ENCODE measurements at places on chromosomes 12 and 14.

- DNase-seq = no peak
Observed at GRCh38 chr14:73800970-73801515, 50.6 kb upstream of the PTGR2 start.

- peak; percentile 15 for DNase-seq
Observed at GRCh38 chr12:110647631-110648040, 33.7 kb downstream of the TCTN1 start.

GRCh38 chr14:22084393-22085281, 411.0 kb upstream of the OR4E1 start:
- DNase-seq = peak; percentile 56

GRCh38 chr14:103033681-103034096, 23.7 kb downstream of the CDC42BPB start:
- DNase-seq = no peak

- no peak for DNase-seq
Observed at GRCh38 chr14:55356913-55357312, 54.7 kb downstream of the ATG14 start.

DNA sequence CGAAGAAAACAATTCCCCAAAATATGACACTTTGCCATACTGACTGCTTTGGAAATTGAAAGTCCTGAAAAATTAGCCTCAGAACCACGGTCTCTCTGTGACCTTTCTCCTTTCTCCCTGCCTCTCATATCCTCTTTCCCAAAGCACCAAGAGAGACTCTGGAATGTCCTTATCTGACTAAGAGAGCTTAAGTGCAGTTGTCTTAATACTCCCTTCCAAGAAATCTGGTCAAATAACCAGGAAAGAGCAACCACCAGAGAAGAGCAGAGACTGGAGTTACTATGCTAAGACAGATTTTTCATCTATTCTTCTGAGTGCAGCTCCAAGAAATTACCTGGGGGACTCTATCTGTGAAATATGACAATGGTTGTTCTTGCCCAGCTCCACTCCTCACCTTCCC, 10.5 kb upstream of the BTG1 start:
- no peak for DNase-seq

DNA sequence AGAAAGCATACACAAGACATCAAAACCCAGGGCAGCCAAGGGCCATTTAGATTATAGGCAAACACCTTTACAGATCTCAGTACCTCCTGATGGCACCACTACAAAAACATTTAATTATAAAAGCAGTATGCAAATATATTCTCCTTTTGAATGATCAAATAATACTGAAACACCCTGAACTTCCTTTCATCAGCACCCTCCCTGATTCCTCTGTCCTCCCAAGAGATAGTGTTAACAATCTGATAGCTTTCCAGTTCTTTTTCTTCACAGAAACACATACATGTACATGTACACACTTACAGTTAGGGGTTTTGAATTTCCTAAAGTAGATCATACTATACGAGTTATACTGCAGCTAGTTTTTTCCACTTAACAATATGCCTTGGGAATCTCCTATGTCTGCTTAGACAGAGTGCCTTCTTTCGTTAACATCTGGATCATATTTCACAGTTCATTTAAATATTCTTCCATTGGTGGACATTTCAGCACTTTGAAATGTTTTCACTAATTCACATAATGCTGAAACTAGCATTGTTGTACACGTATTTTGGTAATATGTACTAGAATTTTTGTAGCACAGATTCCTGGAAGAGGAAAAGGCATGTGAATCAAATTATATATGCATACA, 35.2 kb downstream of the TDG start:
- DNase-seq = no peak

- DNase-seq = no peak
Observed at GRCh38 chr12:115521771-115522409, 755.6 kb downstream of the MED13L start.

DNA sequence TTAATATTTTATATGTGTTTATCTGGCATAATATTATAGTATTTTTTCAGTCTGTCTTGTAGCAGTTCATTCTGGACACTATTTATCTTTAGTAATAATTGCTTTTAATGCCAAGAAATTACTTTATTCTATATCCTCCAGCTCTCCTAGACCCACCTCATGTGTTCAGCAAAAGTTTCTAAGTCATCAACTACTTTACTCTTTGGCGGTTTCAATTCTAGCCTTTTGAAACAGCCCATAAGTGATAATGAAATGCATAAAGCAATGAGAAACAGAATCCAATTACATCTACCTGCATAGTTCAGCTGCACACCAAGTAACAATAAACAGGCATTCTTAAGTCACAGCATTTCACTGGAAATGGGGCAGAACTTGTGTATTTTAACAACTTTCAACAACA, 225.5 kb downstream of the SLC25A21 start:
- no peak for DNase-seq

DNA sequence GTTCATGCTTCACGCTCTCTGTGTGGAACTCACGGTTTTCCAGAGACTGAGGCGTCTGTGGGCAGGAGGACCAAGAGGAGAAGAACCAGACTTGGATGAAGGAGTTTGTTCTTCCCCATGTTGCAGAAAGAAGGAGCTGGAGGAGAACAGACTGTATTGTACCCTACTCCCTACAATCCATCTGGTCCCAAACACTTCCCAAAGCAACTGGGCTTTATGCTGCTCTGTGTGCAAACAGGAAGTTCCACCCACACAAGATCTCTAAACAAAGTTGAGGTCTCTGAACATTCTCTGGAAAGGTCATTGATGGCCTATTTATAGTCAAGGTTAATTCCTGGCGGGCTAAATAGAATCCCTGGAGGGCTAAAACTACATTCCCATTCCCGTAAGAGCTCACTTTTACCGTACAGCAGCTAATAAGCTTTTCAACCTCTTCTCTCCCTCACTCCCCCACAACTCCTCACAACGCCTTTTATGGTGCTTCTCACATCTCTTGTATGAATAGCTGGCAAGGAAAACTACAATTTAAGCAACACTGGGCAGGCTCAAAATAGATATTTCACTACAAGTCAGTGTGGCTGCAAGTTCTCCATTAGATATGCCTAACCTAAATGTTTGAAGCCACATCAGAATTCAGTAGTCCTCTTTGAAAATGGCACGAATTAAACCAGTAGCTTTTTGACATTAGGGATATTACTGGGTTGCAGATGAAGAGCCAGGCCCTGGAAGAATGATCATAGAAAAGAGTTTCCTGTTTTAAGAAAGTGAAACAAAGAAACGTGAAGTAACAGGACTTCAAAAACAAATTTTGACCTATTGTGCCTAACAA, at the start of gene A2M:
Gene A2M (minus strand): TSS at position 189 of the 829 bp plus-strand sequence. CDS start 70 bp downstream, at position 119.
- no peak for DNase-seq

GRCh38 chr12:55737581-55738122, 5.3 kb upstream of the GDF11 start:
- DNase-seq = no peak

- no peak for DNase-seq
Observed at GRCh38 chr14:47674543-47675465, 601 bp downstream of the MDGA2 start.

DNA sequence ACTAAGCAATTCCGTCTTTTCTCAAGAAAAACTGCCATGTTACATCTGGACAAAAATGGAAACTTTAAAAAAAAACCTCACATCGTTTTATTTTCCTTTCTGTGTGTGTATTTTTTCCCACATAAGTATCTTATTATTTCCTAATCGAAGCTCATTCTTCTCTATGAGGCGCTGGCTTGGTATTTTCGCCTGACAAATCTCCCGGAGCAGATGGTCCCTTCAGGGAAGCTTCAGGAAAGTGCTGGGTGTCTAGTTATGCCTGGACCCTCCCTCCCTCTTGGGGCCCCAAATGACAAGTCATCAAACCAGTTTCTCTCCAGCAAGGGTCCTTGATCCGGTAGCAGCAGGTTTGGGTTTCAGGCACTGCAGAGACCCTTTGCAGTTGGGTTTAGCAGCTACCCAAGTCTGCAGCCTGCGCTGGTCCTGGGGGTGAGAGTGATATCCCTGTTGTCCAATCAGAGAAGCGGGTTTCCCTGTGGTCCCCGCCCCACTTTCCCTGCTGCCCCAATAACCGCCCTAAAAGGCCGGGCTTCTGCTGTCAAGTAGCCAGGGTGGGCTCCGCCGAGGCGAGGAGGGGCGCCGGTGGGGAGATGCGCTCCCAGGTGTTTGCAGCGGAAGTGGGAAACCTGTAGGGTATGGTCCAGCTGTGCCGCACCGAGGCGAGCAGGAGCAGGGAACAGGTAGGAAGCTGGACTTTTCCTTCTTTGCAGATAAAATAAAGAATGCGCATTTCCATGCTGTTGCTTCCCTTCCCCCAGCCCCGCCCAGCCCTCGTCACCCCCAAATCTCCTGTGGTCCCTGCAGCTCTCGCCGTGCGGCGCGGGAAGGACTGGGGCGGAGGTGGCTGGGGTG, at the start of gene CNTN1:
Gene CNTN1 (plus strand): TSS at position 527 of the 852 bp plus-strand sequence.
- DNase-seq = no peak

GRCh38 chr12:16579041-16579440, 26.9 kb downstream of the LMO3 start:
- DNase-seq = no peak

DNA sequence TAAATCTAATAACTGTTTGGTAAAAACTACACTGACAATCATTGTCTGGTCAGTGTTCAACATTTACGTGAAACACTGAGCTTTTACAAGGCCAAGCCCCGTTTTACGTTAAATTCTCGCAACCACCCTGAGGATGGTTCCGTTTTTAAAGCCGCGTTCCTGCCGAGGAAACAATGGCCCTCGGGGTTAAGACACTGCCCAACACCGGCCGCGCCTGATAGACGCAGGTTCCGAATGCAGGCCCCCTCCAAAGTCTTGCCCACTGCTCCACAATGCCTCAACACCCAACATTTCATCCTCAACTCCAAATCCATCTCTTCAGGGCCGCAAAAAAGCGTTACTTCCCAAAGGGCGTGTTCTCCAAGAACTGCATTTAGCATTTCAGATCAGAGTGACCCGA, 953 bp upstream of the SNRPF start:
- no peak for DNase-seq

GRCh38 chr12:46371718-46372543, 642 bp downstream of the SLC38A2 start:
- peak; percentile 41 for DNase-seq

DNA sequence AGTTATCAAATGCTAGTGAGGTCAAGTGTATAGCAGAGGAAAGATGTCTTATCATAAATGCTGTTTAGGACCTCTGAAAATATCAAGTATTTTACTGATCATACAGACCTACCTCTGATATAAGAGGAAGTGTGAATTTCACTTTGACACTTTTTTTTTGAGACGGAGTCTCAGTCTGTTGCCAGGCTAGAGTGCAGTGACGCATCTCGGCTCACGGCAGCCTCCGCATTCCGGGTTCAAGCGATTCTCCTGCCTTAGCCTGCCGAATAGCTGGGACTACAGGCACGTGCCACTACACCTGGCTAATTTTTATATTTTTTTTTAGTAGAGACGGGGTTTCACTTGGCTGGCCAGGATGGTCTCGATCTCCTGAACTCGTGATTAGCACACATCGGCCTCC, 55.1 kb upstream of the PIK3C2G start:
- no peak for DNase-seq

GRCh38 chr12:107296681-107297089, 203.3 kb upstream of the CRY1 start:
- no peak for DNase-seq

DNA sequence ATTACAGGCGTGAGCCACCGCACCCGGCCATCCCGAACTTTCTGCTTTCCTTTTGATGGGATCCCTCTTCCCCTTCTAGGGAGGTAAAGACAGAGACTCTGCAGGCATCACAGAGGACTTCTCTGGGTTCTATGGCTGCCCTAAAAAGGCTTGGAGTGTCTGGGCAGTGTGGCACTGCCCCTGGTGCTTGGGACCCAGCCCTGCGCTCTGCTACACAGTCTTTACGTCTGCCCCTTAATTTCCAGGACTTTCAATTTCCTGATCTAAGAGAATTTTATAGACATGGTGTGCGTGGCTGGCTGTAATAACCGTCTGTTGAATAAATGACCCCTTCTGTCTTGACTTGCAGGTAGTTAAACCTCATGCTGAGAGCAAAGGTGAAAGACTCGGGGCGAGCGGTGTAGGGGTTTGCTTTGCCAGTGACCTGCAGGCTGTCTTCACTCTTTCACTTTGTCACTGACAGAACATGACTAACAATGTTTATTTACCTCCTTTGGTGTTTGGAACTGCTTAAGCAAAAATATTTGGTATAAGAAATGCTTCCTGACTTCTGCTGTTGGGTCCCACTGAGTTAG, 110.9 kb upstream of the MAP1LC3B2 start:
- no peak for DNase-seq

DNA sequence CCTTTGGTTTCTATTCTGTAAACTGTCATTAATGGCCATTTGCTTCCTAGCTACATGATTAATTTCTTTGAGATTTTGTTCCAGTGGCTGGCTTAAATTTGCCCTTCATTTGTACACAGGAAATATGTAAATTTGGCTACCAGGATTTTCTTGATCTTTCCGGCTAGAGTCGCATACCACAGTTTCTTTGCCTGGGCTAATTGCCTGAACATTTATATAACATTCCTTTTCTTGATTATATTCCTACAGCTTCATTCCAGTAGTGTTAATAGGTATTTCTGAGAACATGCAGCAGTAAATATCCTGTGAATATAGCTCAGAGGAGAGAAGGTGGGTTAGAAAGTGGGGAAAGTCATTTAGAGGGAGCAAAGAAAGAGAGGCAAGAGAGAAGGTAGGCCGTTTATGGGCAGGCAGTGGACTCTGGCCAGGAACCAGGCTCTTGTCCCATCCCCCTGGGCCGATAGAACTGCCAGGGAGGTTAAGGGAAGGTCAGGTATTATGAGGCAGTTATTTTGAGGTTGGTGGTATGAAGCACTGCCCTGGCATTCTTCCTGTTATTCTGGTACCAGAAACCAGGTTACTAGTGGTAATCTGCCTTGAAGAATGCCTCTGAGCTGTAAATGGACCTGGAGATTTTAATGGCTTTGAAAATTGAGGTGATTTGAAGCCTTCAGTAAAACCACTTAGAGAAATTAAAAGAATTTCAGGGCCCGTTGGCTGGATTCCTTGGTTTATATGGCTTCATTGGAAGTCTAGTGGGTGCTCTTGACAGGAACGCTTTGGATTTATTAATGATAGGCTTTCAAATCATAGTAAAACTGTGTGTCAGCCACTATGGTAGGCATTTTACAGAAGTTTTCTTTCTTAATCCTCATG, 4.4 kb downstream of the RNF10 start:
- DNase-seq = peak; percentile 12

DNA sequence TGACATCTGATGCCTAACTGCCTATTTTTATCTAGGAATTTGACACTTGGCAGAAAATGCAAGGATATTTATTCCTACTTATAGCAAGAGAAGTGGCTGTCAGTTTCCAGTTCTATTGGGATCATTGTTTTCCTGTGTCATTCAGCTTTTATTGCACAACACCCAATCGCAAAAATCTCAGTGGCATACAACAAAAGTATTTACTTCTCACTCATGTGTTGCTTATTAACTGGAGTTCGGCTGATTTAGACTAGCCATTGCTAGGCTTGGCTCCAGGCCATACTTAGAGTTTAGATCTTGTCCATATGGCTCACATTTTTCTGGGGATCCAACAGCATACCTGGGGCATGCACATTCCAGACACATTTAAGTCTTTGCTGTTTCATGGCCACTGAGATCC, 218.6 kb upstream of the SYT1 start:
- no peak for DNase-seq

- no peak for DNase-seq
Observed at GRCh38 chr12:113061061-113061694, 4.6 kb downstream of the DTX1 start.

- DNase-seq = no peak
Observed at GRCh38 chr14:77649326-77649725, 32.9 kb upstream of the SPTLC2 start.

All from CD4-positive, alpha-beta T cell treated with Interleukin-6 at 100 ng/mL for 8 hours (primary cell).